ENCODE measurements at places on chromosomes 13 and 19.

- DNase-seq, result no peak
Measured at GRCh38 chr13:23022704-23023103, 158.1 kb upstream of the SGCG start.

GRCh38 chr19:44176590-44176989 lies 11.7 kb downstream of the ZNF226 start:
- DNase-seq, result no peak

- DNase-seq, result no peak
Measured at GRCh38 chr13:85265296-85265695, 533.9 kb downstream of the SLITRK6 start.

- peak; percentile 37 for DNase-seq
Measured at GRCh38 chr13:29847501-29847983, 2.9 kb downstream of the UBL3 start.

GRCh38 chr13:43776501-43777079 lies 10.2 kb downstream of the ENOX1 start:
- no peak for DNase-seq

- DNase-seq, result peak; percentile 76
Measured at GRCh38 chr19:7652061-7652641, 15.2 kb downstream of the STXBP2 start.

GRCh38 chr19:45657520-45658167 lies 10.4 kb upstream of the GIPR start:
- DNase-seq, result no peak

DNA sequence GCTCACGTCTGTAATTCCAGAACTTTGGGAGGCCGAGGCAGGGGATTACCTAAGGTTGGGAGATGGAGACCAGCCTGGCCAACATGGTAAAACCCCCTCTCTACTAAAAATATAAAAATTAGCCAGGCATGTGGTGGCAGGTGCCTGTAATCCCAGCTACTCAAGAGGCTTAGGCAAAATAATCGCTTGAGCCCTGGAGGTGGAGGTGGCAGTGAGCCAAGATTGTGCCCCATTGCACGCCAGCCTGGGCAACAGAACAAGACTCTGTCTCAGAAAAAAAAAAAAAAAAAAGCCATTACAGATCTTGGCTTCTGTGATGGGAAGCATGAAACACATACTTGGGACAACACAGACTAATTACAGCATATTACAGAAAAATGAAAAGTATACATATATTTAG lies 1404.5 kb upstream of the SPRY2 start:
- no peak for DNase-seq

DNA sequence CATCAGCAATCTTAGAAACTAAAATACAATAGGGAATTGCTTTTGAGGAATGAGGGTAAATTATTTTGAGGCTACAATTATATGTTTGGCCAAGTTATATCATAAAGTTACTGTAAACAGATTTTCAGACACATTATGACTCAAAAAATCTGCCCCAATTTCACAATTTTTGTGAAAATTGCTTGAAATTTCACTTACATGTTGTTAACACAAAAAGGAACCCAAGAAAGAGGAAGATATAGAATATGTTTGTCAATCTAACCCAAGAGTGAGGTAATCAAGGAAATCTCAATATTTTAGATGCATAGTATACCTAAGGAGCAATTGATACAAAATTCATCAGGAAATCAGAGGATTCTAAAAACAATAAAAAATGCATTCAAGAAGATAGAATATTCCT lies 73.9 kb upstream of the FNDC3A start:
- no peak for DNase-seq

- no peak for DNase-seq
Measured at GRCh38 chr13:24619282-24619681, 60.9 kb upstream of the ATP12A start.

DNA sequence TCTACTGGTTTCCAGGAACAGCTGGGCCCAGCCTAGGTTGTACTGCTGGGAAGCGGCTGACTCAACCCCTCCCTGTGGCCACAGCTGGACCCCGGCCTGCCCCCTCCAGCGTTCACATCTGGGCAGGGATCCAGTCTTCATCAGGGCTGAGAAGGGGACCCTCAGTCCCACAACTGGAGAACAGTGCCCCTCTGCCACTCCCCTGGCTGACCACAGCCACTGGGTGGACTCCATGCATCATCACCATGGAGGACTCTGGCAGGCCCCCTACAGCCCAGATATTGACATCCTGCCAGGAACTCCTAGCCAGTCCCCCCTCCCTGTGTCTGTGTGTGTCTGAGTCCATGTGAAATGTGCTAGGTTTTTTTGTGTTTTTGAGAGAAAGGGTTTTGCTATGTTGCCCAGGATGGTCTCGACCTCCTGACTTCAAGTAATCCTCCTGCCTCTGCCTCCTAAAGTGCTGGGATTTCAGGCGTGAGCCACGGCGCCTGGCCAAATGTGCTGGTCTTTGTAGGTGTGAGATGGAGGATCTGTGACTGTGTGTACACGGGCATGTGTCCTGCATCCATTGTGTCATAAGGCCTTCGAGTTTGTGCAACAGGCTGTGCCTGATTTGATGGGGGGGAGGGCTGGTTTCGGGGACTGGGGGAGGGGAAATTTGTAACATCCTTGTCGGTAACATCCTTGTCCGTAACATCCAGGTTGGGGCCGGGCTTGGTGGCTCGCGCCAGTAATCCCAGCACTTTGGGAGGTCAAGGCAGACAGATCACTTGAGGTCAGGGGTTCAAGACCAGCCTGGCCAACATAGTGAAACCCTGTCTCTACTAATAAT lies 4.0 kb upstream of the HOOK2 start:
- peak; percentile 61 for DNase-seq

- no peak for DNase-seq
Measured at GRCh38 chr13:113900646-113901045, 36.8 kb upstream of the GAS6 start.

GRCh38 chr13:21930536-21930935 lies 259.7 kb downstream of the FGF9 start:
- no peak for DNase-seq

- DNase-seq, result no peak
Measured at GRCh38 chr13:75151081-75151643, 330.8 kb downstream of the TBC1D4 start.

- peak; percentile 5 for DNase-seq
Measured at GRCh38 chr19:17966550-17967256, at the start of gene KCNN1. KCNN1 (plus strand) TSS chr19:17967107; CDS start chr19:17973889, 6,782 bp downstream.

DNA sequence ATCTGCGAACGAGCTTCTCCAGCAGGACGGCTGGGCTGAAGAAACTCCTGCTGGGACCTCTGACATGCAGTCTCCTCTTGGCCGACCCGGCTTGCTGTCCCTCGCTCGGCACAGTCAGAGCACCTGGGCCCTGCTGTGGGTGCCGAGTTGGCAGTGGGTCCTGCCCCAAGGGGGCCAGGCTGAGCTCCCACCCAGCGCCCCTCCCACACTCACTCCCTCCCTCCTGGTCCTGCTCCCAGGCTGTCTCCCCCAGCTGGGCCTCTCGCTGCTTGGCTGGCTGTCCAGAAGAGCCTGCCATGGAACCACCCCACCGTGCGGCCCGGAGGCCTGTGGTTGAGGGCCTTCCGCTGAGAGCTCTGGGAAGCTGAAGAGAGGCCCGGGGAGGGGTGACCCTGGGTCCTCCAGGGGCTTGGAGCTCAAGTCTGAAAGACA lies 6.0 kb downstream of the AKT2 start:
- no peak for DNase-seq

GRCh38 chr13:81609335-81609734 lies 1268.4 kb upstream of the SPRY2 start:
- no peak for DNase-seq
